ENCODE measurements at places on chromosomes 4 and X. TPM values are rescaled to one million over a fixed set of nuclear protein-coding genes. Genes with fewer than 3 reads are reported as not detected.
A peak's percentile ranks its signal among the peaks of the same experiment; 100 is the strongest.

GRCh38 chr4:63618883-63619718 lies 790.1 kb downstream of the TECRL start:
- DNase-seq, result no peak

Gene KLHL4
- total RNA-seq, result 3.9 TPM

DNA sequence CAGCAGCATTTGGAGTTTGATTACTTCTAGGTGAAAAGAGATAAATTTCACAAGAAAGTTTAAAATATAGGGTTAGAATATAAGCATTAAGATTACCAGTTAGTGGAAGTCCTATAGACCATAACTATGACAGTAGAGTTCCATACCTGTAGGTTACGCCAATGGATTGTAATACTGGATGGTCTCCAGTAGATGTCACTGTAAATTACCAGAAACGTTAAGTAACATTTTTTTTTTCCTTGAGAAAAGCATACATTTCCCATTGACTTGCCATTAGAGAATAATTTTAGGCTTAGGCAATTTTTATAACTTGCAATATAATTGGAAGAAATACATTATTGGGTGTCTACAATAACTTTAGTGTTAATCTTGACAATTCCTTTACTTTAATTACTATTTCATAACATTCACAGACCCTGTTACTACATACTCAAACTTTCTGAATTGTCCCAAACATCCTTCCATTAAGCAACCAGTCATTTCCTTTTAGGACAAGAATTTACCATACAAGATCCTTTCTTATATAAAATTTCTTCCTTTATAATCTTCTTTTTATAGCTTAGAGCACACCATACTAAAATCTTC lies 304.1 kb upstream of the TECRL start:
- peak; percentile 20 for DNase-seq

GRCh38 chrX:47605024-47605423 lies 14.6 kb downstream of the SYN1 start:
- DNase-seq, result no peak

GRCh38 chr4:74999714-75000309 lies 66.9 kb downstream of the PARM1 start:
- no peak for DNase-seq

GRCh38 chr4:73998040-73999011 lies at the start of gene CXCL5:
TSS of gene CXCL5 (minus strand) at chr4:73998677. CDS start at chr4:73998581, 96 bp downstream.
- peak; percentile 20 for DNase-seq

Gene SPARCL1
- 395 TPM for total RNA-seq

GRCh38 chrX:136497556-136498052 lies at the start of gene HTATSF1:
TSS of gene HTATSF1 (plus strand) at chrX:136497592. CDS start at chrX:136497685, 93 bp downstream.
- DNase-seq, result no peak

Gene TLR7
- 1.2 TPM for total RNA-seq

- no peak for DNase-seq
Observed at GRCh38 chr4:172173206-172173605, 360.0 kb downstream of the GALNTL6 start.

DNA sequence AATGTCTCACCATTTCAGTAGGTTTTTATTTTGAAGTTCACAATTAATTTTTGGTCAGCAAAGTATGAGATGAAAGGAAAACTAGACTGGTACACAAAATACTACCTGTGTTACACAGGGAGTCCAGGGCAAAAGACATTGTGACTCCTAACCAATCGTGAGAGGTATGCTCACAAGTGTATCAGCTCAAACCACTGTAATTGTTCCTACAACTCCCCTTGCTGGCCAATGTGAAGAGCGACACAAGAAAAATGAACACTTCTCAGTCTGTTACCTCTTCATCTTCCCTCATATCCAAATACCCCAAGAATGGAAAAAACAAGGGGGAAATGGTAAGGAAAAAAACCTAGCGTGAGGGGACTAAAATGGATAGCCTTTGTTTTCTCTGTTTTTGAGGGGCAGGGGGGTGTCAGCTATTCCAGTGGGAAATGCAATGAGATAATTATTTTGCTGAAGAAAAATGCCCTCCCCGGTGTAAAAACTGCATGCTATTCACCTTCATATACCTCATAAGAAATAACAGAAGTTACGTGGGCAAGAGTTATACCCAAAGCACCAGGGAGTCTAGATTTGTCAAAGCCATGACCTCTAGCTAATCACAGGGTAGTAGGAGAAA lies 30.6 kb upstream of the NSUN7 start:
- peak; percentile 47 for DNase-seq

Gene KLHL13
- total RNA-seq, result 90.3 TPM

Gene FGG
- total RNA-seq, result not detected

GRCh38 chrX:11532291-11533078 lies 133.2 kb downstream of the ARHGAP6 start:
- peak; percentile 18 for DNase-seq

DNA sequence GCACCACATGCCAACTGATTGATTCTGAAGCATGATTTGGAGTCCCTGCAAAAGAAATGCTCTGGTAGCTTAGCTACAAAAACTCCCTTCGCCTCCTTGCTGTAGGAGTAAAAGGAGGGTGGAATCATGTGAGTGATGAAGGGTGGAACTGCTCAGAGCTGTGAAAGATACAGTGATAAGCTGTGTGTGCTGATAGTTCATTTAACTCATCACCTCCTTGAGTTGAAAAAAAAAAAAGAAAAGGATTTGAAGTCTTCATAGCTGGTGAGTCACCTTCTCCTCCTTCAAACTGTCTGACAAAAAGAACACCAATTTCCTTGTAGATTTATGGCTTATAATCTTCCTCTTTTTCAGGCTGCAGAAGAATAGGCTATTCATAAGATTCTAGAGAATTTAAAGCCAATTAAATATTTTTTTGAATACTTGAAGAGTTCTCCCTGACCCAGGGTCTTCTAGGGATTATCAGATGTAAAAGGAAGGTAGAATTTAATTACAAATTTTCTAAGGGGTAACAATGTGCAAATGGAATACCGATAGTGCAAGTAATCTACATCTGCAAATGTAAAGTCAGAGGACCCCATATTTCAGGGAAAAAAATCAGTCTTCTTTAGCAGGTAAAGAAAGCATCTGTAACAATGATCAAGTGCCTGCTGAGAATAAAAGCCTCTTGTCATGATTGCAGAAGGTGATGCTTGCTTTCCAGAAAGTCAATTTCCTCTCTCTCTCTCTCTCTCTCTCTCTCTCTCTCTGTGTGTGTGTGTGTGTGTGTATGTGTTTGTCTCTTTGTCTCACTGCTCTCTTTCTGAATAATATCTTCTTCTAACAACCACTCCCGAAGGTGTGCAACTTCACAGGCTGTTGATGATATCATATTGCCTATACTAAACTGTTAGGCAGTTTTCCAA lies 208.8 kb upstream of the VEGFC start:
- no peak for DNase-seq

DNA sequence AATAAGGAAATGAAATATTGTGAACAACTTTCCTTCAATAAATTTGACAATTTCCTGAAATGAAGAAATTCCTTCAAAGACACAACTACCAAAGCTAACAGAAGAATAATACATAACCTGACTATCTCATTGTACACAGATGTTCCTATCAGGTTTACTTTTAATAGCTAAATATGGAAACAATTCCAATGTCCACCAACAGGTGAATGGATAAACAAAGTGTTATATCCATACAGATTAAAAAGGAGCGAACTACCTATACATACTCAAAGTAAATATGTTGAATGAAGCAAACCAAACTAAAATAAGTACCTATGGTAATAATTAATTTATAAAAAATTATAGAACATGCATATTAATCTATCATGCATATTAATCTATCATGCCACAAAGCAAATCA lies 554.9 kb downstream of the PPP4R3C start:
- DNase-seq, result no peak

Gene AFP
- not detected for total RNA-seq

Gene MGAT4D
- total RNA-seq, result not detected

DNA sequence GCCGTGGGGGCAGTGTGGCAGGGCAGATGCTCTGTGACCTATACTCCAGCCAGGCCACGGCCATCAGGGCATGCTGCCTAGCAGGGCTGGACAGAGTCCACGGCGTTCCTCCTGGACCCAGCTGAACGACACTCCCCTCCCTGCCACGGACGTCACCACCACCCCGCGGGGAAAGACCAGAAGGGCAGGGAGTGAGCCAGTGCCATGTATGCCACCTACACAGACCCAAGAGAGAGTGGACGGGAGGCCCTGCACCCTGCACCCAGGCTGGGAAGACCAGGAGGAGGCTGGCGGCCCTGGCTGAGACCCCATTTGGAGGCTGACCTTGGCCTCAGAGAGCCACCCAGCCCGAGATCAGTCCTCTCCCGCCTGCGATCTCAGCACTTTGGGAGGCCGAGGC lies 101.9 kb downstream of the FAM53A start:
- DNase-seq, result no peak

DNA sequence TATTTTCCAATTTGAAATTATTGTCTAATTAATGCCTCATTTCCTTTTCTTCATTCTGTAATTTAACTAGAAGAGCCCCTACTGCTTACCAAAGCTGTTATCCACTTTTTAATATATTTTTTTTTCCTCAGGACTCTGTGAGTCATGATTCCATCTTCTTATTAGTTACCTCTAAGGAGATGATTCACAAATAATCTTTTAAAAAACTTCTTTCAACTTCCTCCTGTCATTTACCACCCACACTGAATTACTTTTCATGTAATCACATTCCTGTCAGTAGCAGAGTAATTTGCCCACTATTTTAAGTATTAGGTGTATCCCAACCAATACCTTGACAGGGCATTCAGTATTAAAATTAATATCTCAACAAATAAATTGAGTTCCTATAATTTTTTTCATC lies 470.9 kb upstream of the ADGRL3 start:
- no peak for DNase-seq

Gene USP27X
- 2.3 TPM for total RNA-seq

DNA sequence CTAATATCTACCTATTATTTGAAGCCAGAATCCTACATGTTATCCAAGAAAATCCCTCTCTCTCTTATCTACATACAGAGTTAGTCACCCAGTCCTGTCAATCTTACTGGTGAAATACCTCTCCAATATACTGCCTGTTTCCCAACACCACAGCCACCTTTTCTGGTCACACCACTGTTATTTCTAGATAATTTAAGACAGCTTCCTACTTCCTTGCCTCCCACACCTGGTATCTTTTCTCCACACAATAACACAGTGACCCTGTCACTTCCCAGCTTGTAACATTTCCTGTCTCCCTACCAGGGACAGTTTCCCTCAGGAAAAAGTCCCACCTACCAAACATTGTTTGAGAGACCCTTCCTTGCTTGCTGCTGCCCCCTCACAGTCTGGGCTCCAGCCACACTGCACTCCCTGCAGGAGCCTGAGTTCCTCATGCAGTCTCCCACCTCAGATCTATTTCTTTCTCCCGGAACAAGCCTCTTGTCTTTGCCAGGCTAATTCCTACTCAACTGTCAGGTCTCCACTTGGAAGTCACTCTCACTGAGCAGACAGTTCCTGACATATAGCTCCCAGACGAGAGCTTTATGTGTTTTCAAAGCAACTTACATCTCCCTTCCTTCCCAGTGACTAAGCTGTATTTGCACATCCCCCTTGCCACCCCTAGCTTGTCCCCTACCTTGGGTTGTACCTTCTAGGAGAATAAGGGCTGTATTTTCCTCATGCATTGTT lies 73.6 kb upstream of the QRFPR start:
- no peak for DNase-seq

Gene TEC
- total RNA-seq, result 3.2 TPM

DNA sequence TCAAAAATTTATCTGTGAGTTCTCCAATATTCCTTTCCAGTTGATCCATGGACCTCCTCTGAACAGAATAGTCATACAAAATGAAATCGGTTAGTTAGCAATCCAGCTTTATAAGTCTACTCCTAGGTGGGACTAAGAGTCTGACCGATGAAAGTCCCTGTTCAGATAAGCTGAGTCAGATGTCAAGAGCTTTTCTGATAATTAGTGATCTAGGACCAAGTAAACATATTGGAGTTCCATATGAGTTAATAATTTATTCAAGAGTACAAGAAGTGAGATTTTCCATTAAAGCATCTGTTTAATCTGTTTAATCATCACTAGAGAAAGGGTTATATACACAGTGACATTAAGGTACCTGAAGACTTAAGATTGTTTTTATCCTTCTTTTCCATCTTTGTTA lies 74.7 kb downstream of the UGT8 start:
- DNase-seq, result no peak

- no peak for DNase-seq
Observed at GRCh38 chr4:52628543-52628942, 30.6 kb downstream of the USP46 start.

GRCh38 chrX:129781134-129781672 lies 1.5 kb downstream of the SASH3 start:
- DNase-seq, result no peak

- peak; percentile 42 for DNase-seq
Observed at GRCh38 chrX:81957900-81958545, 756.1 kb downstream of the SH3BGRL start.

DNA sequence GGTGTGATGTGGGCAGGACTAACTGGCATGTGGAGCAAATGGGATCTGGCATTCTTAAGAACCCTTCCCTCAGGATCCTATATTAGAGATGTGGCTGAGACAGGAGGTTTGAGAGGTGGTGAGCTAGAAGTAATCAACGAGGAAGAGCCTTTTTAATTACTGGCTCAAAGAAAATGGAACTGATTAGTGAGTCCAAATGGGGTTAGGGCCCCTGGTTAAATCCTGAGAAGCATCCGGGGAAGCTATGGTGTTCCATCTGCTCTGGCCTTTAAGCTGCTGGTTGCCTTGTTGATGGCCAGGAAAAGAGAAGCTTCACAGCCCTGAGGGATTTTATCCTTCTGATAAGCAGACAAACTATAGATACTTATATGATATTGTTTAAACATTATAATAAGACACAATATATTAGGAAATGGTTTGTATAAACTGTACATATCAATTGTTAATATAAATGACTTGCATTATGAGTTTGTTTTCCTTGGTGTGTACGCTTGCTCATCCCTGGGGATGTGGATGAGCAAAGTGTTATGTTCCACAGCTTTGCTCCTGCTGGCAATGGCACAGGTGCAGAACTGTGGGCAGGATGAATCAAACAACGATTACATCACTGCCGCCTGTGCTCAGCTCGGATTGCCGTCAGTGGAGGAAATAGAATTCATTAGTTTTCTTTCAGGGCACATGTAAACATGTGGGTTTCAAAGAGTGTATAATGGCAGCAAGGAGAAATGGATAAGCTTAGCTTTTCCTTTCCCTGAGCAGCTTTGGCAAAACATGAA lies 328.6 kb upstream of the ARX start:
- DNase-seq, result no peak

Gene XAGE1A
- total RNA-seq, result not detected

DNA sequence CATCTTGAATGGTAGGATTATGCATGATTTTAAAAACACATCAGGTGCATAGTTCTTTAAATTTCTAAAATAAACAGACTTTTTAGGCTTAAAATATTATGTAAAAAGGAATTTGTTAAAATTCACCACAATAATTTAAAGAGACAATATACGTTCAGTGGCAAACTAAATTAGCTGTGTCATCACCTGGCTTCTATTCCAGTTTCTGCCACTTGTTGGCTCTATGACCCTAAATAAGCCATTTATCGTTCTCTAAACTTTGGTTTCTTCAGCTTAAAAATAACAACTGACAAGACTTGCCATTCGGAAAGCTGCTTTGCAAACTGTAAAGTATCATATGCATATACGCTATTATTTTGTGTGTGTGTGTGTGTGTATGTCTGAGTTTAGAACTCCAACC lies 141.3 kb downstream of the MGST2 start:
- no peak for DNase-seq

Gene SEPTIN6
- total RNA-seq, result 17.8 TPM
